ENCODE measurements at places on chromosomes 5 and 9.

GRCh38 chr5:74402553-74402952, 238.0 kb downstream of the ENC1 start:
- no peak for DNase-seq

DNA sequence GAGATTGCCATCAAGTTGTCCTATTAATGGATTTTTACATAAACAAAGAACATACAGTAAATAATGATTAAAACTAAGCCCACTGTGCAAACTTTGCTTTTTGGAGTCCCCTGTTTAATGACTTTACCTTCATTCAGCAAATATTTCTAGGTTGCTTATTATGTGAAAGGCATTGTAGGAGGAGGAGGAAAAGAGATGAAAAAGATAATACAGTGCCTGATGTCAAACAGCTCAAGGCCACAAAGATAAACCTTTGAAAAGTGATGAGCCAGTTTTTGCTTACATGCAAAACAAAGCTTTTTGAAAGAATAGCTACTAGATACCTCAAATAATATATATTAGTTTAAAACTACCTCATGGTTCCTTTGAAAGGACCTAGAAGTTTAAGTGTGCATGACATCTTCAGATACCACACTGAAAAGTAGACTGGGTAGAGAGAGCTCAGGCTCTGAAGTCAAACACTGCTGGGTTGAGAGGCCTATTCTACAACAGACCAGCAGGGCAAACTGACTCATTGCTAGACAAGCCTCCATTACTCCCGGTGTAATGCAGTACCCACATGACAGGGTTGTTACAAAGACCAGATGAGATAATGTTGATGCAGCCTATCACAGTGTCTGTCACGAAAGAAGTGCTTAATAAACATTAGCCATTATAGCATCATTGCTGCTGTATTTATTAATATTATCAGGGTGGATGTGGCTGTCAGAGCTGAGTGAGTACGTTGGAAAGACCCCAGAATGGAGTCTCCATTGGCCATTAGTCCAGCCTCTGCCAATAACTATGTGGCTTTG, 11.8 kb downstream of the DEPDC1B start:
- DNase-seq: no peak

DNA sequence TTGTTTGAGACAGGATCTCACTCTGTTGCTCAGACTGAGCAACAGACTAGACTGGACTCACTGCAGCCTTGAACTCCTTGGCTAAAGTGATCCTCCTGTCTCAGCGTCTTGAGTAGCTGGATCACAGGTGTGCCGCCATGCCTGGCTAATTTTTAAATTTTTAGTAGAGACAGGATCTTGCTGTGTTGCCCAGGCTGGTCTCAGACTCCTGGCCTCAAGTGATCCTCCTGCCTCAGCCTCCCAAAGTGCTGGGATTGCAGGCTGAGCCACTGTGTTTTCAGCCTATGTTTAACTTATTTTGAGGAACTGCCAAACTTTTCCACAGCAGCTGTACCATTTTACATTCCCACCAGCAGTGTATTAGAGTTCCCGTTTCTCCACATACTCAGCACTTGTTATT, 16.8 kb downstream of the NDFIP1 start:
- DNase-seq: no peak

GRCh38 chr9:115209601-115210306, 91.8 kb upstream of the TNC start:
- no peak for DNase-seq

GRCh38 chr5:88805151-88805784, 77.7 kb downstream of the MEF2C start:
- DNase-seq: no peak

DNA sequence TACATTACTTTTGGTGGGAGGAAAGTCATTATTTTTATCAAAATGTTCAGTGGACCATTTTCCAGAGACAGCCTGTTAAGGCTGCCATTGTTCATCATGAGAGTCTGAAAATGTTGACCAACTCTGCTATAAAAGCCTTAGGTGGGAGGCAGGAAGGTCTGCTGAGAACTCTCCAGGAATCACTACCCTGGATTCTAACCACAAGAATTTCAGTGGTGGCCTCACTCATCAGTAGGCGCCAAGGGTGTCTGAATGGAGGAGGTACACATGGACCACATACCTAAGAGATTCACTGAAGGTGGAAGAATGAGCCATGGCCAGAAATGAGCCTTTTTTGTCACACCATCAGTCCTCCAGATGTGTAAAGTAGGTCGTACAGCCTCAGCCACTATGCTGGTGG, 21.0 kb upstream of the TLX3 start:
- no peak for DNase-seq

GRCh38 chr5:108418197-108418596, 36.3 kb upstream of the FBXL17 start:
- no peak for DNase-seq

DNA sequence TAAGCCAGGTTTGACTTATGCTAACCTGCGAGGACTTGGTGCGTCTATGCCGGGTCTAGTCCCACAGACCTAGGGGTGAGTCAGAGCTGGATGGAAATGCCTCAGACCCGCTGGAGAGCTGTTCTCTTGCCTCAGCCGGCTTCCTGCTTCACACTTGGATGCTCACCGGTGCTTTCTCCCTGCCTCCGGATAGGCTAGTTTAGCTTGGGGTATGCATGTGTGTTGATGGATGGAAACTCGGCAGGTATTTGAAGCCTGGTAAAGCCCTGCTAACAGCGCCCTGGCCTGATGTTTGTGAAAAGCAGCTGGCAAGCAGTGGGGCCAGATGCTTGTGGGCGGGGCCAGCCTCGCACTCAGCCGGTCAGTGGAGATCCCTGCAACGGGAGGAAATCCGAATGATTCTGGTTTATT, 29.3 kb downstream of the PRRC2B start:
- DNase-seq: peak; percentile 71

Data from iPS DF 19.7 (cell line).